Activated CD8-positive, alpha-beta memory T cell treated with anti-CD3 and anti-CD28 coated beads for 1 hour (primary cell): ENCODE measurements at places on chromosomes 7 and 10.

DNA sequence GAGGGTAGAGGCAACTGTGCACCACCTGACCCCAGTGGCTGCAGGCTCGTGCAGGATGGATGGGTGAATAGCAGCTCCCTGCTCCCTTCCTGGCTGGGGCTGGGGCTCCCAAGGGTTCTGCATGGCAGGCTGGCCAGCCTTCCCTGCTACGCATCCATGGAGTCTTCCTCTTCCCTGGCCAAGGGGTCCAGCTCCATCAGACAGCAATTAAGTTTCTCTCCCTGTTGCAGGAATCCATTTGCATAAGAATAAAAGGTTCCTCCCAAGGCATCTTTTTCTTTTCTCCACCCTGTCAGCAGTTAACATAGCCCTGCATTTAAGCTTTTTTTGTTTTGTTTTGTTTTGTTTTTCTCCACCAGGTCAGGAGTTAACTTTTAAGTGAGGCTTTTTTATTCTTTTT, 10.0 kb upstream of the CPA2 start:
- no peak for DNase-seq

DNA sequence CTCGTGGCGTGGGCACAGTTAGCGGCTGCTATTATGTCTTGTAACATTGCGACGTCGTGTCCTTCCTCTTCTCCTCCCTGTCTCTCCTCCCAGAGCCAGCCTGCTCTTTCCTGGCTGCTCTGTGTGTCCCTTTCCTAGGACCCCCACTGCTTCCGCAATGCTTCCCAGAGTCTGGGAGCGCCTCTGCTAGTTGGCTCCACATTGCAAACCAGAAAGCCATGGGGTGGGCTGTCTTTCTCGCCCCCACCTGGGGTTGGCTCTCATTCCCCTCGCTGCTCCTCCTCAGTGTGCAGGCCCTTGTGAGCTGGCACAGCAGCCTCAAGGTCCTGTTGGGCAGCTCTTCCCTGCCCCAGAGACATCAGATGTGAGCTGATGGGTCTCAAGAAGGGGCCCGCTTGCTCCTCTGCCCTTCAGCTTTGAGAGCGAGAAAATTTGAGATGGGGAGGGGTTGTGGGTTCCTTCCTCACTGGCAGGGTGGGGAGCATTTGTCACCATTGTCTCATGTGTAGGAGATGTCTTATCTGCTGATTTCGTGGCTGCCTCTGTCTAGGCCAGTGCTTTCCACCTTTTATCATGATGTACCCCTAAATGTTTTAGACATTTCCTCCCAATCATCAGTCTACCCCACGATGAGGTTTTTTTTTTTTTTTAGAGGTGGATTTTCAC, 3.3 kb downstream of the ADAMTS14 start:
- DNase-seq: no peak

GRCh38 chr7:126937171-126937570, 315.6 kb downstream of the GRM8 start:
- DNase-seq: no peak

DNA sequence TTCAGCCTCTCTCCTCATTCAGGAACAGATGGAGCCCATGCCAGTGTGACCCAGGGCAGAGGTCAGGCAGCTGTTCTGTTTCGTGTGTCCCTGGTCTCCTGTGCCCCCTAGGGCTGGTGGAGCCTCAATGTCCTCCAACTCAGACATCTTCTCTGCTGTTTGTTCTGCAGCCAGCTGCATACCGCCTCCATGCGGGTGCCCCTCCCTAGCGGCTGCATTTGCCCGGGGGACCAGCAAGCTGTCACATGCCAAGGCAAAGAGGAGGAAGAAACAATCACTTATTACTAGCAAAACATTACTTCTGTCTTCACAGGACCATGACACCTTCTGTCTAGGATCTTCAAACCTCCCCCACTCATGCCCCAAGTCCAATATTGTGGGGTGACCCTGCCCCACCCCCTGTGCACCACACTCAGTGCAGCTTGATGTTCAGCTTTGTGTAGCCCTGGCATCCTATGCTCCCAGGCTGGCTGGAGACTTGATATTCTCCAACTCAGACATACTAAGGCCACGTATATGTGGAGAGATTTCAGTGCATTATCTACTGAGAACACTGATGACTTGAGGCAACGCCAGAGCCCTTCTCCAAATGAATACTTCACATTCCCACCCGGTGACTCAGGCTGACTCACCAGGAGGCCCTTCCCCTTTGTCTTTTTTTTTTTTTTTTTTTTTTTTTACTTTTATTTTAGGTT, 188.9 kb downstream of the SKIDA1 start:
- DNase-seq: no peak

DNA sequence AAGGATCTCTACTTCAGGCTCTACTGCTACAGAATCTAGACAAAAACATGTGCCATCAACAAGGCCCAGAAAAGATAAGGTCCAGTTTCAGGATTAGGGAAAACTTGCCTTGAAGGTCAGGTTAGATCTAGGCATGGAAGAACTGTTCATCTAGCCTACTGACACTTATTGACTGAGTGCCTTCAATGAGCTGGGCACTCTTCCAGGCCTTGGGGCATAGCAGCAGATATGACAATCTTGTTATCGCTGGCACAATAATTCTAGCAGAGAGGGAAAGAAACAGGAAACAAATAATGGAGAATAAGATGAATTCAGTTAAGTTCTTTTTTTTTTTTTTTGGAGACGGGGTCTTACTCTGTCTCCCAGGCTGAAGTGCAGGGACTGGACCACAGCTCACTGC, 71.6 kb downstream of the ADCYAP1R1 start:
- no peak for DNase-seq

DNA sequence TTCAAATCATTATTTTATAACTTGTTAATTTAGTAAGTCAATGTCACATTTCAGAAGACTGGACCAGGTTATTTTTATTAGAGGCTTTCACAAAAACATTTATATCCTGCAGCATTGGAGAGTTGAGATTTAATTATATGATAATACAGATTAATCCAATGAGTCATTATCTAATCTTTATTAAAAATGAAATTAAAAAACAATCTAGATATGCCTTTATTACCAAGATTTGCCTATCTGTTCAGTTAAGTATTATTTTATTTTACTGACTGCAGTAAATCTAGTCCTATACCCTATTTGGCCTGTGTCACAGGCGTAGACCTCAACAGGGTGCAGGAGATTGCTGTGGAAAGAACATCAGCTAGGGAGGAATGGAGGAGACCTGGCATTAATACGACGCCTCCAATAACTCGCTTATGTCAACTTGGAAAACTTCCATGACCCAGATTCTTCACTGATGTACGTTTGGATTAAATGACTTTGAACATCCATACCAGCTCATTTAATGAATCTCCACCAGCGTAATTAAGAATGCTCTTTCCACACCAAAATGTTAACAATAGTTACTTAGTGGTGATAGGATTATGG, 18.2 kb downstream of the PAXIP1 start:
- DNase-seq: no peak

- DNase-seq: no peak
These were observed 53.6 kb downstream of the AFAP1L2 start for GRCh38 chr10:114350751-114351150.

GRCh38 chr7:103622274-103622673, 176.3 kb upstream of the SLC26A5 start:
- no peak for DNase-seq

DNA sequence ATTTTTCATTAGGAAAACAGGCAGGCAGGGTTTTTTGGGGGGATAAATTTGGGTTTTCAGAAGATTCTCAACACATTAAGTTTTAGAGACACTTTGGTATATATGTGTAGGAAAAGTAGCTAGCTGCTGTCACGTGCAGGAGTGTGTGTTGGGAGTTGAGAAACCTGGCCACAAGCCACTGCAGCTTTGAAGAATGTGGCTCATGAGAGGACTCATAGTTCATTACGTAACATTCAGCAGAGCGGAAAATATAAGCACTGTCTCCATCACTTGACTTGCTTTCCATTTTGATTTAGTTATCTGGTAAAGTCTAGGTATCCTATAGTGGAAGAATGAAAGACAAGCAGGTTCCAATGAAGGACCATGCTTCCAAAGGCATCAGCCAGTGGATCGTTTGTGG, 31.2 kb downstream of the SMNDC1 start:
- no peak for DNase-seq

DNA sequence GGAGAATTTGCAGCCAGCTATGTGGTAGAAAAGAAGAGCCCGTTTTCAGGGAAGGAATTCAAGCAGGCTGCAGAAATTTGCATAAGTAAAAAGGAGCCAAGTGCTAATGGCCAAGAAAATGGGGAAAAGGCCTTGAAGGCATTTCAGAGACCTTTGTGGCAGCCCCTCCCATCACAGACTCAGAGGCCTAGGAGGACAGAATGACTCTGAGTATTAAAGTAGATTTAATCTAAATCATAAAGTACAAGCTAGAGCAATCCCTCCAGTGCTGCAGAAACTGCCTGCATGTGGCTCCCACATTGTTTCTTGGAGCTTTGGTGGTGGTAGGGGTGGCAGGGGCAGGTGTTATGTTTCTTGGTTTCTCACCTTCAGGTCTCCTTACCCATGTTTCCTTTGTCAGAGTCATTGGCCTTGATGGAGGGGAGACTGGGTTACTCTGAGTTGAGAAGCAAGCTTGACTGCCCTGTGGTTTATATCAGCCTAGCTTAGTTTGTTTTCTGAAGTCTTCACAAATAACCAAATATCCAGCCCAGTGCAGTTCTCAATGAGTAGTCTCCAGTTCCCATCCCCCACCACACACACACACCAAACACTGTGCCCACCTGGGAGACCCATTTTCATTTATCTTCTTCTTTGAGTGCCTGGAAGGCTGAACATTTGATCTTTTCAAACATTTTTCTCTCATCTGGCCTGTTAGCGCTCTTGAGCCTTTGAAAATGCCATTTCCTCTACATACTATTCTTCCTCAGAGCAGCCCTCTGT, 34.5 kb downstream of the ITPRIP start:
- DNase-seq: no peak

DNA sequence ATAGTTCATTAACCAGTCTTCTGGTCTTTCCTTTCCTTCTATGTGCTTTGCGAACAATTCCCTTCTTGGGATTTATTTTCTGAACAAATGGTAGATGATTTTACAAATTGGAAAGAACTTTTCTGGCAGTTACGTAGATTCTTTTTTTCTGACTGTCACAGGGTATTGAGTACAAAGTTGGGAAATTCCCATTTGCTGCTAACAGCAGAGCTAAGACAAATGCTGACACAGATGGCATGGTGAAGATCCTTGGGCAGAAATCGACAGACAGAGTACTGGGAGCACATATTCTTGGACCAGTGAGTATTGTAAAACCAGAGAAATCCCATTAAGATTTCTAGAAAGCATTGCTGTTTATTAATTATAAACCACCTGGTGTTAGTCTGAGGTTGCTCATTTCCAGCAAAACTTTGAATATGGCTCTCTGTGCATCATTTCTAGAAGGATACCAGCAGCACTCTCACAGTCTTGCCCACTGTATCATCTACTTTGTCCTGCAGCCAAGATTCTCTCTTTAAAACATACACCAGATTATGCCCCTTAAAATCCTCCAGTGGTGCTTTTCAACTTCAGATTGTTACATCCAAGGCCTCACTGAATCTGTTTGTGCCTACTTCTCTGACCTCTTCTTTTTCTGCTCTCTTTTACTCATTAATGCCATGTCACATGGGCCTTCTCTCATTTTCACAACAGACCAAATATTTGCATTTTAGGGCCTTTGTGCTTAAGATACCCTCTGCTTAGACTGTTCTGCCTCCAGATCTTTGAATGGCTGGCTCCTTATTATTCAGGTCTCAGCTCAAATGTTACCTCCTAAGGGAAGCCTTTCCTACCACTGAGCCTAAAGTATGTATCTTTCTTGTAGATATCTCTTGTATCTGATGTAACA, 27.0 kb downstream of the DLD start:
- no peak for DNase-seq

DNA sequence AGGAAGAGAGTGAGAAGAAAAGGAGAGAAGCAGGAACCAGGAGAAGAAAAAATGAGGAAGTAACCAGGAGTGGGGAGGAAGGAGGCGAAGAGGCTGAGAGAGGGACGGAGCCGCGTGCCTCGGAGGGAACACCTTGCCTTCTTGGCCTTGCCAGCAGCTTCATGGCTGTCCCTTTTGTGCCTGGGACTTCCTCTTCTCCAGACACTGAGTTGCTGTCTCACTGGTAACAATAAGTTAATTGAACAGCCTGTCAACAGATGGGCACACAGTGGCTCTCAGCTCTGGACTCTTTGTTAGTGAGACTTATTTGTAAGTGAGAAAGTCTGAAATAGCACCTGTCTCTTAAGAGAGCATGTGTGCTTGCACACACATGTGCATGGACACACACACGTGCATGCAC, 83.2 kb downstream of the GATA3 start:
- DNase-seq: no peak

DNA sequence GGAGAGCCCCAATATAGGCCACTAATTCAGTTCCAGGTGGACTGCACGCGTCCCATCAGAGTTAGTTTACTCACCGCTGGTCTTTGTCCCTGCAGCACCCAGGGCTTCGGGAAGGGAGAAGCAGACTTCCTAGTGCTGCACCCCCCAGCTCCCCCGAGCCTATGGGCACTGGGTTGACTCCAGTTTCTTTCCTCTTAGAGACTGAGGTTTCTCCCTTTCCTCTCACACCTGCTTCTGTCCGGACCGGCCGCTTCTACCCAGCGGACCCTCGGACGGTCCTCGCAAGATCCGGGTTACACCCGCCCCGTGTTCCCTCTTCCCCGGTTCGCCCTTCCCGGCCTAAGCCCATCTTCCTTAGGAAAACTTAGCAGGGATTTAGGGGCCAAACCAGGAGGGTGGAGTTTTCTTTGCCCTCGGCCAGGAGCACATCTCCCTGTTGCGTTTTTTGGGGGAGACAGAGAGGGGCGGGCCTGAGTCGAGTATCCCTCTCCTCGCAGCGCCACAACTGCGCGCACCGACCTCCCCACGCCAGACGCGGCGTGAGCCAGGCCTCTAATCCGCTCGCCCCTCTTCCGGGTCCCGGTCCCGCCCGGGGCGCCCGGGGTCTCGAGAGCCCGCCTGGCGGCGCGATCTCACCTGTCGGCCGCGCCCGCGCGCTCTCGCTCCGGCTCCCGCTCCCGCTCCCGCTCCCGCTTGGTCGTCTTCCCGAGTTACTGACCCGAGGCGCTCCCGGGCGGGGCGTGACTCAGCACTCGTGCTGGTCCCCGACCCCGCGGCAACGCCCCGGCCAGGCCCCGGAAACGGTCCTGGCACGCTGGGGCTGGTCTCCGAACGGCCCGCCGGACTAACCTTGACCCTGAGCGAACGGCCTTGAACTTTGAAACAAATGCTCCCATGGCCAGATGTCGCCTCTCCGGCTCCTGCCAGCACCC, at the start of gene AIFM2:
Gene AIFM2 (minus strand): TSS at position 728 of the 932 bp plus-strand sequence. CDS start 8,741 bp downstream, outside the sequence.
- DNase-seq: no peak

- no peak for DNase-seq
These were observed 365.9 kb downstream of the REEP3 start for GRCh38 chr10:63887023-63887589.

- DNase-seq: no peak
These were observed 19.5 kb downstream of the ITGA8 start for GRCh38 chr10:15700078-15700674.

DNA sequence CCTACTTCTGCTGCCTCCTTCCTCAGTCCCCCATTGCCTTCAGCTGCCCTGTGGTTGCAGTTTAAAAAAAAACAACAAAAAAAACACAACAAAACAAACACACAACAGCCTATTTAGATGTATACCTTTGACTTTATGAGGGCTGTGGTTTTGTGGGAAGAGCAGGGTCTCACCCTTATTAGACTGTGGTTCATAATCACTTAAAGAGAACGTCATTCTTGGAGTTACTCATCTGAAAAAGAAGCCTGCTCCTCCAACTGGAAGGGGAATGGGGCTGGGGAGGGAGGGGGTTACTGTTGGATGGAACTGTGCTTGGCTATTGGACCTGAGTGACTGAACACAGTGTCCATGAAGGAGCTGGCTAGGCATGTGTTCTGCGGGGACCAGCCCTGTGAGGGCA, 48.1 kb downstream of the SDK1 start:
- DNase-seq: no peak
